ENCODE measurements at places on chromosomes 7 and 10. TPM values are rescaled to one million over a fixed set of nuclear protein-coding genes. Genes with fewer than 3 reads are reported as not detected.
A peak's percentile ranks its signal among the peaks of the same experiment; 100 is the strongest.

Gene FZD1
- total RNA-seq, result 6.0 TPM

DNA sequence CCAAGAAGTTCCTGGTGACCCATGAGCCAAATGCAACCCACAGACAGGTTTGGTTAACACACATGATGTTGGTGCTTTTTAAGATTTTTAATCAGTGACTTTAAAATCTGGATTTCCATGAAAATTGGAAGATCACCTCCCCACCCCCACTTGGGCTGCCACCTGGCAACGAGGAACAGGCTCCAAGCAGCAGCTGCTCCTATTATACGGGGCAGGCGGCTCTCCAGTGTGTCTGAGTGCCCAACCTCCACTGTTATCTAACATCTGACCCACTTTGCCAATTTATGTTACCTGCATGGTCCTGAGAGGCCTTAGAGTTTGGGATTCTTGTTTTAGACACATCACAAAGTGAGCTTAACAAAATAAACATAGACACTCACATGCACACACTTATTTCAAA is 56.4 kb downstream of the SGMS1 start:
- no peak for DNase-seq

Gene PAX2
- total RNA-seq, result 0.51 TPM

GRCh38 chr7:72032934-72033333 is 379.2 kb downstream of the CALN1 start:
- no peak for DNase-seq

- peak; percentile 1 for DNase-seq
Measured at GRCh38 chr10:120979435-120980278, 128.5 kb downstream of the WDR11 start.

DNA sequence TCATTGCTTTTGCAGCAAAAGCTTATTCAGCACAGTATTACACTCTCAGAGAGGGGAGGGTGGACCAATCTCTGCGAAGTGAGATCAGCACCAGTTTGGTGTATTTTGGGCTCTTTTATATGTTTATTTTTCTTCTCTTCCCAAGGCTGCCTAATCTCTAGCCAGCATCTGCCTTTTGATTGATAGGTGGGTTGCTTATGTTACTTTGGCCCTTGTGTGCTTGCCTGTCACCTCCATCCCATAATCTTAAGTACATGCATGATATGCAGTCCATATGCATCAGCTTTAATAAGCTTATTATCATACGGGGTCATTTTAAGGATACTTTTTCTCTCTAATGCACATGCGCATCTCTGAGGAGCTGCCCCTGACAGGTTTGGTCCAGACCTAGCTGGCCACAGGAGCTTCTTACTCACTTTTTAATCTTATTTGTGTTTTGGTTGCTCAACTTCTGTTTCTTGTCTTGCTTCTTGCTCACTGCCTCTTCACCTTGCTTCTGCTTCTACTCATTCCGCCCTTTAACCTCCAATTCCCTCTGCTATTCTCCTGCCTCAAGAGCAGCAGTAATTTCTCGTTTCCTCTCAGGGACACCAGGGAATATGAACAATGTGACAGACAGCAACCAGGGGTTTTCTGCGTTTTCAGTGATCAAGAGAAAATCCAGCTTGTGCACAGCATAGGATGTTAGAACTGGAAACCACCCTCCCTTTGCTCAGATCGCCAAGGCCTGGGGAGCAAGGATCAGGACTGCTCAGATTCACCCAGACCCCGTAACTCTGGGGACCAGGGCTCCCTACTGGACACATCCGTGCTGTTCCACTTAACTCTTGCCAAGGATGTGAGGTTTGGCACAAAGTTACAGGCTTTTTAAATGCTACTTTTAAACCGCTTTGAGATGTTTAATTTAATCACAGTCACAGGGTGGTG is 10.0 kb downstream of the RGR start:
- no peak for DNase-seq

Gene AKR1B15
- total RNA-seq, result not detected

DNA sequence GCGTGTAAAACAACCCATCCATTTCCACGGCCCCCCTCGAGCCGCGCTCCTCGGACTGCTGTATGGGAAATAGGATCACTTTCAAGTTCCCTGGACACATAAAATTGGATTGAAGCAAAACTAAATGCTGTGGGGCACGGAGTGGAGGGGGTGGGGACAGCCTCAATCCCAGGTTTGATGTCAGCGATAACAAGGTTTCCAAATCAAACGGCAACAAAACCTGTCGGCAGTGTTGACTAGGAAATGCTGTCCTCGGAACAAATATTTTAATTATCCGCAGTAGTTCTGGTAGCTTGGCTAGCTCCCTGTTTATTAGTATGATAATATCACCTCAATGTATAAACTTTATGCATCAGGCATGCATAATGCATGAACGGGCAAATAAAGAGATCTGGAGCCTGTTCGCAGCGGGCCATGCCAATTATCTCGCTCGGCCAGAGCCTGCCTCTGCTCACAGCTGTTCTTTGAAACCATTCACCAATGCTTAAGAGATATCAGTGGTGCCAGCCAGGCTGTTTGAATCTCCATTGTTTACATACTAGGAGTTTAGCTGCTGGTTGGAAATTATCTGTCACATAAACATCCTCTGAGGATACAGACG is 161.1 kb downstream of the PAXIP1 start:
- no peak for DNase-seq

DNA sequence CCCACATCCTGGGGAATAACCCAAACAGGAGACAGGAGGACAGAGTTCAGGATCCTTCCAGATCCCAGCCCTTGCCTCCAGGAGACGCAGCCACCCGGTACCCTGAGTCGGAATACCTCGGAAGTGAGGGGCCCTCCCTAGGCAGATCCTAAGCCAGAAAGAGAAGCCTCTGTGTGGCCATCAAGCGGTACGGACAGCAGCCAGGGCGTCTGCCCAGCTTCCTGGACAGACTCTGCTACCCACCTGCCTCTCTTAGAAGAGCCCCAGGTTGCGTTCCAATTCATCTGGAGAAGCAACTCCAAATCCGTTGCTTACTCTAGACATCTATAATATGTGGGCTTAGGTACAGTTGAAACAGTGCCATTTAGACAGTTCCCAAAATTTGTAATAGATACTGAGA is 220.2 kb upstream of the SH2B2 start:
- DNase-seq, result no peak
